ENCODE measurements at places on chromosomes 5 and 9. TPM values are rescaled to one million over a fixed set of nuclear protein-coding genes. Genes with fewer than 3 reads are reported as not detected.

The FAM153A gene
- total RNA-seq, result 0.96 TPM

The CCL27 gene
- not detected for total RNA-seq

The GCNT1 gene
- total RNA-seq, result 36.4 TPM

The ANKDD1B gene
- total RNA-seq, result 6.0 TPM

GRCh38 chr9:78046112-78046511, 14.5 kb upstream of the GNAQ start:
- no peak for DNase-seq

- no peak for DNase-seq
Observed at GRCh38 chr9:92534674-92535073, 1.1 kb downstream of the ECM2 start.

- DNase-seq, result no peak
Observed at GRCh38 chr5:40428126-40428525, 251.6 kb upstream of the PTGER4 start.

DNA sequence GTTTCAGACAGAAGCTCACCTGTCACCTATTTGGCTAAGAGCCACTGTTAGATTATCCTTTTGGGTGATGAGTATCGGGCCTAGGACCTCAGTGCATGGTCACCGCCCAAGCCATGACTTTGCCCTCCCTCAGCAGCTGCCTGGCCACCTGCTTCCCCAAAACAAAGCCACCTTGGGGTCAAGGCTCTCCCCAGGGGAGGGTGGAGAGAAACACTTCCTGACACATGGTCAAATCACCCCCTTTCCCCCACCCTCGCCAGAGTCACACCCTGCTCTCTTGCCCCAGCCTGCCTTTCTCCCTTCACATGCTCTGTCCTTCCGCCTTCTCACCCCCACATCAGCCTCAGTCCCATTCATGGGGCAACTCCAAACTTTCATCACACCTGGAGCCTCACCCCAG, 1.7 kb upstream of the HBEGF start:
- no peak for DNase-seq

DNA sequence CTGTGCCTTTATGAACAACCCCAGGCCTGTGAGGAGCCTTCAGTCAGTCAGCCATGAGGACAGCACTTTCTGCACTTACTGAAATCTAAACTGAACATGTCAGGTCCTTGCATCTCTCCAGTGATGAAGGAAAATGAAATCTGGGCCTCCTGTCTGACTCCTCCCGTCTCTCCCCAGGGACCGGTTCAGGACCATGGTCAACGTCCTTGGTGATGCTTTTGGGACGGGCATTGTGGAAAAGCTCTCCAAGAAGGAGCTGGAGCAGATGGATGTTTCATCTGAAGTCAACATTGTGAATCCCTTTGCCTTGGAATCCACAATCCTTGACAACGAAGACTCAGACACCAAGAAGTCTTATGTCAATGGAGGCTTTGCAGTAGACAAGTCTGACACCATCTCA, 77.0 kb upstream of the PLPP6 start:
- DNase-seq, result no peak

- no peak for DNase-seq
Observed at GRCh38 chr5:102762562-102763227, 7.6 kb downstream of the PAM start.

All from umbilical cord (tissue), 2 donors.